CD4-positive, alpha-beta T cell treated with Interleukin-4 for 1 hour (primary cell): ENCODE measurements at places on chromosomes 16 and 17.

GRCh38 chr16:30786115-30786935 lies 680 bp downstream of the ZNF629 start:
- DNase-seq = no peak

- DNase-seq = no peak
These were observed 6.5 kb downstream of the CBX2 start for GRCh38 chr17:79784353-79785016.

DNA sequence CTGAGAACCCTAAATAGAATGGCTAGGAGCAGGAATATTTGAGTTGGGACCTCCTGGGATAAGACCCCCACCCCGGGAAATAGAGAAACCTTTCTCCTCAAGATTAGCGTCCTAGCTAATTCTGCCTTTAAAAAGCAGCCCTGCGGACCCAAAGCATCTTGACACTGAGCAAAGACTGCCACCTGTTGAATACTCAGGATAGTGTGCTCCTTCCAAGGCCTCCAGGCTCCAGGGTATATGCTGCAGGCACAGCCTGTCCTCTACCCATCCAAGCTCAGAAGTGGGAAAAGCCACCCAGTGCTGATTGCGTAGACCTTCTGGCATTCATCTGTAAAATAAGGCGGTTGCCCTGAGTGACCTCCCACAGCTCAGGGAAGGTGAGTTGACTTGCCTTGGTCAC lies 456.2 kb upstream of the DYNLRB2 start:
- no peak for DNase-seq

DNA sequence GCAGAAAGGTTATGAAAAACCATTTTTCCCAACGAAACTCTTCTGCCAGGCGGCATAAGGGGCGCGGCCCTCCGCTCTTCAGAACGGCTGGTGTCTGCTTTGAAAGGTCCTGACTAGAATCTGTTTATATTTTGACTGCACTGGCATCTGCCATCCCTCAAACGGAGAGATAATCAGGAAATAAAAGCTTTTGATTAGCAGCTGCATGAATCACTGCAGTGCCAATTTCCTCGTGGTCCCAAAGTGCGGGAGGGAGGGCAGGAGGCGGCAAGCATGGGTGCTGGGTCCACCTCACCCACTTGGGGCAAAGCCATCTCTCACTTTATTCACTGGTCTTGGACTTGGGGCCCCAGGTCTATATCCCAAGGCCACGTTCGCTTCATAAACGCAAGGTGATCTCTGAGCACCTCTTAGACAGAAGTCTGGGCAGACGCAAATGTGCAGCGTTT lies 49.7 kb downstream of the TBC1D16 start:
- DNase-seq = no peak
